AG08396 (cell line): ENCODE measurements at places on chromosomes 2 and 18.

DNA sequence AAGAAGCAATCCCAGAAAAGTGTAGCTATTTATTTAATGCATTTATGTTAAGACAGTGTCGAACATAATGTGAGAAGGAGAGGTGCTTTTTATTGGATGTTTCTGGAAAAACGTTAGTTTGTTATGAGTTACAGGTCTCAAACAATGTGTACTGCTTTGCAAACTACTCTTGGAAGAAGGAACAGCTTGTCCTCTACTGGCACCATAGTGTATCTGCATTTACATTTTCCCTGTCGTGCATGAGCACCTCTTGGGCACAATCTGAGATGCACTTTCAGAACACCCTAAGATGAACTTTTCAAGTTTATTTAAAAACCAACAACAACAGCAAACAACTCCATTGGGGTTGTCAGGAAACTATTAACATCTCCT, 22.8 kb downstream of the CCNYL1 start:
- DNase-seq, result peak; percentile 18

DNA sequence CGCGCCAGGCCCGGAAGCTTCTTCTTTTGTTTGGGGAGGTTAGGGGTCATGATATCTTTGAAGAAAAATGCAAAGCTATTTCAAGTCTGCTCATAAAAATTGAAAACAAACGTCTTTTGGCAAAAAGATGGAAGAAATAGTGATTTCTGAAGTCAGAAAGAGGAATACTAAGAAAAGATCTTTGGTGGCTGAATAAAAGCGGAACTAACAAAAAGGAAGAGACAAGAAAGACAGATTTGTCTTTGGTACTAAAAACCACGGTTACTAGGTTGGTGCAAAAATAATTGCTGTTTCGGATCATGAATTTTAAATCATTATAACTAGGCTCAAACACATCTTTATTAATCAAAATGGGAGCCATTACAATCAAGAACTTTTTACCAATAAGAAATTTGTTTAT, 164.6 kb upstream of the TRIB2 start:
- no peak for DNase-seq

- DNase-seq, result peak; percentile 67
Observed at GRCh38 chr2:30115141-30115980, 31.4 kb upstream of the YPEL5 start.

- DNase-seq, result no peak
Observed at GRCh38 chr18:54382733-54383252, 25.1 kb downstream of the C18orf54 start.

DNA sequence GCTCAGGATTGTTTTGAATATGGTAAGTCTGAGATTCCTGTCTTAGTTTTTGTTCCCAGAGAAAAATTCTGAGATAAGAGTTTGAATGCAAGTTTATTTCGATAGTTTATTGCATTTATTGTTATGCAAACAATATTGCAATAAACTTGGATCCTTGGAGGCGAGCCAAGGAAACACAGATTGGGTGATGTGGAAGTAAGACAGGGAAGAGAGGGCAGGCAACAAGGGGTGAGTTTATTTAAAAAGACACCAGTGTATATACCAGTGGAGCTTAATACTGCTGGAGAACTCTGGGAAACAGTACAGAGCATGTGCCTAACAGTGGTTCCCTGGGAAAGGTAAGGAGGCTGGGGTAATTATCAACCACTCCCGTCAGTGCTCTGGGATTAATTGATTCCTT, 87.5 kb upstream of the NEDD4L start:
- no peak for DNase-seq

- no peak for DNase-seq
Observed at GRCh38 chr2:202566286-202566685, 68.5 kb upstream of the FAM117B start.

DNA sequence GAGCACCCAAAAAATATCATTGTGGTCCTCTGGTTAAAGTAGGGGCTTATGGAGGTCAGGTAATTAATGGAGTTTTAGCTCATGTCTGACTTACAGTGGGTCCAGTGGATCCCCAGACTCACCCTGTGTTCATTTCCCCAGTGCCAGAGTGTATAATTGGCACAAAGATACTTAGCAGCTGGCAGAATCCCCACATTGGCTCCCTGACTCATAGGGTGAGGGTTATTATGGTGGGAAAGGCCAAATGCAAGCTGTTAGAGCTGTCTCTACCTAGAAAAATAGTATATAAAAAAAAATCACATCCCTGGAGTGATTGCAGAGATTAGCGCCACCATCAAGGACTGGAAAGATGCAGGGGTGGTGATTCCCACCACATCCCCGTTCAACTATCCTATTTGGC, 1067.6 kb upstream of the ACVR2A start:
- no peak for DNase-seq

- no peak for DNase-seq
Observed at GRCh38 chr2:118279005-118279404, 190.7 kb downstream of the INSIG2 start.

- DNase-seq, result no peak
Observed at GRCh38 chr2:100278501-100278900, 43.8 kb downstream of the LONRF2 start.

DNA sequence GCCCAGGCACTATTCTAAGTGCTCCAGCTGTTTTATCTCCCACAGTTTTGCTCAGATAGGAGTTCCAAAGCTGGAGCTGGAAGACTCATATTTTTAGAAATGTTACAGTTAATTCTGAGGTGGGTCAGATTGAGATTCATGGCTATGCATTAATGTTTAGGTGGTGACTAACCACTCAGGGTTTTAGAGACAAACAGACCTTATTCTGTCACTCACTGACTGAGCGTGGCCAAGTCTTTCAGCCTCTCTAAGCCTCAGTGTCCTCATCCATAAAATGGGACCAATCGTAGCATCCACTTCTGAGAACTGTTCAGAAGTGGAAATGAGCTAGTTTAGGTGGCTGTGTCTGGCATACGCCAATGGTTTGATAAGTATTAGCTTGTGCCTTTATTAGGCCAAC, 4.3 kb upstream of the CASP8 start:
- DNase-seq, result no peak

GRCh38 chr2:105607920-105608504, 136.7 kb upstream of the NCK2 start:
- DNase-seq, result no peak

DNA sequence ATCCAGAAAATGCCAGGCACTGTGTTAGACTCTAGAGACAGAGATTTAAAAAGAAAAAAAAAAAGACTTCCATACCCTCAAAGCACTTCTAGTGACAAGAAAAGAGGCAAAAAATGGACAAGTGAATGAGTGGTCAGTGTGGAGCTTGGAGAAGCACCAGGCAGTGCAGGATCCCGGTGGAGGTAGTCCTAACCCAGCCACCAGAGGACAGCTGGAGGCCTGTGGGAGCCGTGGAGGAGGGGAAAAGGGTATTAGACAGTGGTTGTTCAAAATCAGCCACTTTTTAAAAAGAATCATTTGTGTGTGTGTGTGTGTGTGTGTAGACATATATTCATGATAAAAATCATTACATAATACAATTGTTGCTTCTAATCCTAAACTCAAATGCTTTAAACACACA, 32.8 kb upstream of the EPAS1 start:
- no peak for DNase-seq

DNA sequence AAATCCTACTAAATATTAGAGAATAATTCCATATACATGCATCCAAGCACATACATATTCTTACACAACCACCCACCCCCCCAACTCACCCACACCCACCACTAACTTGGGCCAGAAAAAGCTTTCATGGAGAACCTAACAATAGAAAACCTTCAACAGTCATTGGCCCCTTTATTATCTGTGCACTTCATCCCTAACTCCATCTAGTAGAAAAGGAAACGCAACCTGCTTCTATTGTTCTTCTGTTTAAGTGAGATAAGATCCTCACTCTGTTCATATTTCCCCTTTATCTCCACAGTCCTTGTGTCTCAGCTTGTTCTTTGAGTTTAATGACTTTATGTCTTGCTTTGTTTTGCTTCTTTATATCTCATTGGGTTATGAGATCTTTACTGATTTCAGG, 1740.2 kb upstream of the CELF4 start:
- no peak for DNase-seq

DNA sequence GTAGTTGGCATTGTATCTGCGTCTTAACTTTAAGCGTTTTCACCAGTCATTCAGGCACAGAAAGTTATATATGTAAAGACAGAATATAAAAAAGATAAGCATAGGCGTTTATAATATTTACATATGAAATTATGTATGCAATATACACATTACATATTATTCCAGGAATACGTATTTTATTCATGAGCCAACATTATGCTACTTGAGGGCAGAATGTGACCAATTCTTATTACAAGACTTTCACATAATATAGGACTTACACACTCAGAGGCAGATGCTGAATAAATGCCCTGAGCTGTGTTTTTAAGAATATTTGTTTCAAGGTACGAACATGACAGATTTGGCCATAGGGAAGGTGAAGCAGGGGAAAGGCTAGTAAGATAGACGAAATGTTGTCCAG, 874.7 kb downstream of the NRXN1 start:
- DNase-seq, result no peak

GRCh38 chr2:73260338-73260984, 23.8 kb downstream of the FBXO41 start:
- DNase-seq, result peak; percentile 88

GRCh38 chr2:205276116-205276777, 406.1 kb upstream of the NRP2 start:
- DNase-seq, result no peak

DNA sequence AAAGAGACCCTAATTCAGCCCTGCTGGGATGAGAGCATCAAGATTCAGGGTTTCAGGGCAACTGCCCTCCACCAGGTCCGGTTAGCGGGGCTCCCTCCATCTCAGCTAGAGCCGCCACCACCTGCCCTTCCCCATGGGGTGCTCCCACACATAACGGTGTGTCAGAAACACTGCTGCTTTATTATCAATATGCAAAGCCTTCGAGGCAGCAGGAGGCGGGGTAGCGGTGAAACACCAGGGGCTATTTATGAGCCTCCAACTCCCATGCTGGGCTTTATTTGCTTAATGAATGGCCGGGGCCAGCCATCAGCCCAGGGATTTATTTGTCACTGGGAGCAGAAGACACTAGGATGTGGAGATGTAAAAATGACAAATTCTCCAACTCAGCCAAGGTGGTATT, 109.8 kb downstream of the GALNT14 start:
- DNase-seq, result no peak

DNA sequence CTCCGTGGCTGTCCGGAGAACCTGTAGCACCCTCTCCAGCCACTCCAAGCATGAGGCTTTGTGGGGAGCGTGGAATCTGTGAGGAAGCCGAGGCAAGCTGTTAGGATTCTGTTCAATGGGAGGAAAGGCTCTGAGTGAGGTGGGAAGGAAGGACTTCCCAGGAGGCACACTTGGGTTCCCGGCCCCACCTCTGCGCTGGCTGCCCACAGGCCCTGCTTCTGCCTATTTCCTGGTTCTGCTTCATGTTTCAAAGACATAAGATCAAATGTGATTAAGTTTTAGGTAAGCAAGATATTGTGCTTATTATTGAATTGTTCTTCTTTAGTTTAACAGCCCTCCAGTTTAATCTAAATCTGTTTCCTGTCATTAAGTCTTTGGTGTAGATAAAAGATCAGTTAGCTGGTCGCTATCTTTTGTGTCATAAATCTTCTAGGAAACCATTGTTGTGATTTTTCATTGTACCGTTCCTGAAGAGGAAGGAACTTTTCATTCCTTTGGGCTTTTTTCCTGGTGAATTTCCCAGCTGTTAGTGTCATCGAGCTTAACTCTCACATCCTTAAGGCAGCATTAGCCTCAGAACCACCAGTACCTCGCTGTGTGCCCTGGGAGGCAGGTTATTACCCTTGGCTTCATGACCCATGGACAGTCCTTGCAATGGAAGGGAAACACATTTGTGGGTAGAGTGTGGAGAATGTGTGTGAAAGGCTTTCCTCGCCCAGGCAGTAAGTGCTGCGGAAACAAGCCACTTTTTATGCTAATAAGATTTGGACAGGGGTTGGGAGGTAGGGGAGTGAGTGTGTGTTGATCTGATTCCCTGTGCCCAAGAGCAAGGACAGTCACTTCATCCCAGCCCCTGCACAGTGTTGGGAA, 61.9 kb upstream of the ALPP start:
- DNase-seq, result no peak
